ENCODE measurements at places on chromosomes 16 and 17.
A peak's percentile ranks its signal among the peaks of the same experiment; 100 is the strongest.

- no peak for DNase-seq
Measured at GRCh38 chr17:65417406-65418221, 143.8 kb downstream of the AXIN2 start.

DNA sequence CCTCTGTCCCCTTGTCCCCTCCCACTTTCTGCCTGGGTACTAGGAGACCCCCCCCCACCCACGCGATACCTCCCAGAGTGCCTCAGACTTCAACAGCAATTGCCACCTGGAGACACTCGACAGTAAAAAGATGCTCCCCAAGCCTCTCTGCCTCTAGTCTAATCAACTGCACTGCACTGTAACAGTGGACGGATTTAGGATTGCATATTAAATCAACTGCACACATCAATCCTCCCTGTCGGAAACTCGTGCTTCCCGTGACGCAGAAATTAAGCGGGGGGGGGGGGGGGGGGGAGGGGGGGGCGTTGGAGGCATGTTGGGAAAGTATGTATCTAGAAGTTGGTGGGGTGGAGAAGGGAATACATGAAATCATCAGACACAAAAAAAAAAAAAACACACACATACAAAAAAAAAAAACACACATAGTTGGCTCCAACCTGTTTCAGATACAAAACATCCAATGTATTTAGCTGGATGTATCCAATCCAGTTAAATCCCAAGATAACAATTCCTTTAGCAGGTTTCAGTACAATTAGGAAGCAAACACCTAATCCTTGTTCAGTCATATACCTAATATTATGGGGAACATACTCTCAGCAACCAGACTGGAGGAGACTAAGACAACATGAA is 29.7 kb downstream of the FAM222B start:
- DNase-seq, result no peak

DNA sequence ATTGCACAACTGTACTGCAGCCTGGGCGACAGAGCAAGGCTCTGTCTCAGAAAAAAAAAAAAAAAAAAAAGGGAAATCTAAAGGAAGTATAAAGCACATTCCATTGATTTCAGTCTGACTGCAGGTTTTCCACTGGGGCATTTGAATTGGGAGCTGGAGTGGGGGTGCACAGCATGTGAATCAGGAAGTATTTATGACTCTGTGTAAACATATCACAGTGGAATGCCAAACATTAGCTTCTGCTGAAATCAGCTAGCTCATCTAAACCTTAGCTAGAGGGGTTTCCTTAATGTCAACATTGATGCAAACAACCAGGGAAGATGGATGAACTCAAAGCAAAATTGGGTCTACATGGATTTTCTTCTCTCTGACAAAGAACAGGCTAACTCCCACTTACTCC is 641.0 kb upstream of the EEF2KMT start:
- no peak for DNase-seq

DNA sequence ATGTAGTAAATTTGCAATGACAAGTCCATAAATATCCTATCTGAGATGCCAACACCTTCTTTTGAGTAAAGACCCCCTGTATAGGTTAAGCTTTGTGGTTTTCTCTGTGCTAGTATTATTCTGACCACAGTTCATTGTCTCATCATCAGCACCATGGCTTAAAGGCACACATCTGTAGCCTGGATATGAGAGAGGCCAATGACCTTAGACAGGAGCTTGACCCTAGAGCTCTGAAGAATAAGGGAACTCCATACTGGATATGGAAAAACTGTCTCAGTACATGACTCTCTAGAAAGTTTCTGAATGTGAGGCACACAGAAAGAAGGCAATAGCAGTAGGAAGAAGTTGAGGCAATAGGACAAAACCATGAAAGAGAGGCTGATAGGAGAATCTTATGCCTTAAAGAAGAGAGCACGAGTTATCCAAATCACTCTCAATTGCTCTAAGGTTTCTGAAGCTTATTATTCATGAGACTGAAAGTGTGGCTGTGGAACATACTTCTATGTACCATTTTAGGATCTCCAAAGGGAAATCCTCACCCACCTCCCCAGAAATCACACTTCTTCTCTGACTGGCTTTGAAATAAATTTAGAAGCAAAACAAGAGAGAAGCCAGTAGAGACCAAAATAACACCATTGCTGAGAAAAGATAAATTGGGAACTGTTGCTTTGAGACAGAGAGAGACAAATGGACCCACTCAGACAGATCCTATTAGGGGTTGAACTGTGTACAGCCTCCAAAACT is 150.2 kb downstream of the ABCA8 start:
- no peak for DNase-seq

- no peak for DNase-seq
Measured at GRCh38 chr16:54503856-54504219, 217.3 kb upstream of the IRX3 start.

GRCh38 chr17:45718791-45719190 is 65.3 kb upstream of the CRHR1 start:
- DNase-seq, result no peak

- DNase-seq, result no peak
Measured at GRCh38 chr17:41429667-41430066, 5.3 kb upstream of the KRT37 start.

GRCh38 chr17:14871921-14872320 is 393.2 kb downstream of the PMP22 start:
- DNase-seq, result no peak

DNA sequence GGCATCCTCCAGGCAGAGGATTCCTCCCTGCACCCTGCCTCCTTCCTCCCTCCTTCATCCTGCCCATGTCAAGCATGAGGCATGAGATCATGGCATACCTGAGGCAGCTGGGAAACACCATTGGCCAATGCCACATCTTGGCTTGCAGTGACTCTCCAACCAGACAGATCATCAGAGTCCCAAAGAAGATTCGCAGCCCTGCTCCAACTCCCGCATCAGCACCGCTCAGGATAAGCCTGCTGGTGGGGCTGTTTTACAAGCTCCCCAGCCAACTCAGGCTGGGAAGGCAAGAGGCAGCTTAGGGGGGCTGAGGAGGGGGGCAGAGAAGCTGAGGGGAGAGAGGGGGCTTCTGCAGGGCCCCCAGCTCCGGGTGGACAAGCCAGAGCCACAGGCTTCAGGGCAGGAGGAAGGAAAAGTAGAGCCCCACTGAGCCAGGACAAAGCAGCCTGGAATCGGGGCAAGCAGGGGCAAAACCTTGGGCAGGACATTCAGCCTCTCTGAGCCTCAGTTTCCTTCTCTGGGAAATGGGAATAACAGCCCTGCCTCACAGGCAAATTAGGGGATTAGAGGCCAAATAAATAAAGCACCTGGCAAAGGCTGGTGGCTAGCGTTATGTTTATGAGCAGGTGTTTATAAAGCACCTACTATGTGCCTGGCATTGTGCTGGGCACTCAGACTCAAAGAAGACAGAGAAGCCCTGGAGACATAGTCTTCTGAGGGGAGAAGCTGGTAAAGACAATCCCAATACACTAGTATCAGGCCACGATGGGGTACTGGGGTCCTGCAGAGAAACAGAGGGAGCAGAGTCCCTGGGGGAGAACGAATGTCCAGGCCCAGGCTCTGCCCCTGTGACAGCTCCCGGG is 88.1 kb downstream of the GOSR1 start:
- no peak for DNase-seq

GRCh38 chr17:74080656-74081582 is 122.6 kb upstream of the RPL38 start:
- DNase-seq, result no peak

- peak; percentile 75 for DNase-seq
Measured at GRCh38 chr17:76385892-76386786, 1.7 kb downstream of the SPHK1 start.

DNA sequence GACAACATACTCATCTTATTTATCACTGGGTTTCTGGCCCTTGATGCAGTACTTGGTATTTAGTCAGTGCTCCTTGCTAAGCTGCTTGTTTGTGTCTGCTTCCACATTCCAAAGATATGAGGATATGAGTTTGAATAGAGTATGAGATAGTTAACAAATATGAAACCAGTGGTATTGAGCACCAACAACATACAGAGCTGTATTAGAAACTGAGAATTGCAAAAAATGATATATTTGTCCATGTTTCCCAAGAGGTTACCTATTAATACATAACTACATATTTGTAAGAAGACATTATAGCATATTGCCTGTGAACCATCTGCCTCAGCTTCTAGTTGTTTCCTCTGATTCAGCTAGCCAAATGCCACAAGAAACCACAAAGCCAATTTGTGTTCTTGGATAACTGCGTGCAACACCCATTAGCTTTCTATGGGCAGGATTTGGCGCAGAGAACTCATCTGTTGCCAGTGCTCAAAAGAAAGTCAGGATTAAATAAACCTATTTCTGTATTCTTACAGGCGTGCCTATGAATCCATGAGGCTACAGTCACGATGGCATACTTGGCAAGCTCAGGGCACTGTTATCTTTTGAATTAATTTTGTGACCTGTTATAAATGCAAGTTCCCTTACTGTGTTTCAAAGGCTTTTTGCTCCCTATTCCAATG is 194.4 kb downstream of the MAP2K6 start:
- DNase-seq, result no peak

GRCh38 chr17:80611816-80612215 is 67.2 kb downstream of the RPTOR start:
- no peak for DNase-seq

DNA sequence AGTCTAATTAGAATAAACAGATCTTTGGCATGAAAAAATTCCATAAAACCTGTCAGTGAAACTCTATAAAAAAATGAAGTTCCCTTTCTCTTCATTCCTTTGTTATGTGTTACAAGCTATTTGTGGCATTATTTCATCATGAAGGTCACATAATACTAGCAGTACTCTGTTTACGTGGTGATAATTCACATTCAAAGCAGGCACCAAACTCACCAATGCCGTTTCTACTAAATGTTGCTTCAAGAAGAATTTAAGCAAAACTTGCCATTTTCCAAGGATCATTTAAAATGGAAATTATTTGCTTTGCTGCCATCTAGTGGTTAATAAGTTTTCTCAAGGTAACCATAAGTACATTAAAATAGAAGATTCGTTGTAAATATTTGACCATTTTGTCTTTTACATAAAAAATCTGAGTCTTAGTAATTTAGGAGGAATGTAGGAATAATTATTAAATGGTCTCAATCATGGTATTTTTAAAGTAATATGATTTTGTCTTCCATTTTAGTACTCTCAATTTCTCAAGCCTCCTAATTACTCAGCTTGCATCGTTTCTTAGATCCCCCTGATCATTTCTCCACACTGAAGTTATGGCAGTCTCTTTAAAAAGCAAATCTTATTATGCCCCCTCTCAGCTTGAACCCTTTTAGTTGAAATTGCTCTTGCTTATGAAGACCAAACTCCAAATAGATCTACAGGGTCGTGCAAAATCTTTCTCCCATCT is 80.8 kb downstream of the OMG start:
- peak; percentile 49 for DNase-seq

GRCh38 chr17:41678411-41678906 is 10.2 kb upstream of the EIF1 start:
- no peak for DNase-seq

DNA sequence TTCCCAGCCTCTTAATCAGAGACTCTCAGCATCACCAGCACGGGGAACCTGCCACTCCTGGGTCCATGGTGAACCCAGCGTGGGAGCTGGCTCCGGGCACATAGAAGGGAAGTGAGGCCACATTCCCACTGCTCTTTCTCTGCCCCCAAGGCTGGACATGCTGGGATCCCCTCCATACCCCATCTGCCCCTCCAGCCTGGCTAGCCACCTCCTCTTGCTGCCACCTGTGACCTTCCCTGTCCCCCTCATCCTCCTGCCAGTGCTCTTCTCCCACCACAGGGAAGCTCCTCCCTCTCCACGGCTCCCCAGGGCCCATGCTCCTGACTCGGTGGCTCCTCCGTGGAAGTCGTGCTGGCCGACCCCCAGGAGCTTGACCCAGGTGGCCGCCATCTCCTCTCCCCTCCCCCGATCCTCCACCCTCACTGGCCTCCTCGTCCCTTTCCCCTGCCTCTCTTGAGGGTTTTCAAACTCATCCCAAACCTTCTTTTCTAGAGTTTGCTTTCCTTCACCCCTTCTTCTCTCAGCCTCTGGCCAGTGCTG is 139.1 kb upstream of the CHMP6 start:
- no peak for DNase-seq

- DNase-seq, result no peak
Measured at GRCh38 chr17:60106340-60107059, 27.8 kb upstream of the HEATR6 start.

- no peak for DNase-seq
Measured at GRCh38 chr17:55478971-55479370, 32.3 kb downstream of the SMIM36 start.

DNA sequence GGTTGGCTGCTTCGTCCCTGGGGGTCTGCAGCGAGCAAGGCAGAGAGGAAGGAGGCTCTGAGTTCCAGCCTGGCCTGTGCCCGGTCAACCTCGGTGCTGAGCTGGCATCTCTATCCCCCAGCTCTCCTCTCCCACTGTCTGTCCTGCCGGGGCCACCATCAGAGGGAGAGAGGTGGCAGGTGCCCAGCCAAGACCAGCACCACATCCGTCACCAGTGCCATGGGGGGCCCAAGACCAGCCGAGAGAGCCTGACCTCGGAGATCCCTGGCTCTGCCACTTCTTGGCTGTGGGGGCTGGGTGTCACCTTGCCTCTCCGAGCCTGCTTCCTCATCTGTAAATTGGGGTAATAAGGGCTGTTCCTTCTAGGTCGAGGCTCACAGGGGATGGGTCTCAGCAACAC is 560 bp upstream of the P2RX1 start:
- no peak for DNase-seq

DNA sequence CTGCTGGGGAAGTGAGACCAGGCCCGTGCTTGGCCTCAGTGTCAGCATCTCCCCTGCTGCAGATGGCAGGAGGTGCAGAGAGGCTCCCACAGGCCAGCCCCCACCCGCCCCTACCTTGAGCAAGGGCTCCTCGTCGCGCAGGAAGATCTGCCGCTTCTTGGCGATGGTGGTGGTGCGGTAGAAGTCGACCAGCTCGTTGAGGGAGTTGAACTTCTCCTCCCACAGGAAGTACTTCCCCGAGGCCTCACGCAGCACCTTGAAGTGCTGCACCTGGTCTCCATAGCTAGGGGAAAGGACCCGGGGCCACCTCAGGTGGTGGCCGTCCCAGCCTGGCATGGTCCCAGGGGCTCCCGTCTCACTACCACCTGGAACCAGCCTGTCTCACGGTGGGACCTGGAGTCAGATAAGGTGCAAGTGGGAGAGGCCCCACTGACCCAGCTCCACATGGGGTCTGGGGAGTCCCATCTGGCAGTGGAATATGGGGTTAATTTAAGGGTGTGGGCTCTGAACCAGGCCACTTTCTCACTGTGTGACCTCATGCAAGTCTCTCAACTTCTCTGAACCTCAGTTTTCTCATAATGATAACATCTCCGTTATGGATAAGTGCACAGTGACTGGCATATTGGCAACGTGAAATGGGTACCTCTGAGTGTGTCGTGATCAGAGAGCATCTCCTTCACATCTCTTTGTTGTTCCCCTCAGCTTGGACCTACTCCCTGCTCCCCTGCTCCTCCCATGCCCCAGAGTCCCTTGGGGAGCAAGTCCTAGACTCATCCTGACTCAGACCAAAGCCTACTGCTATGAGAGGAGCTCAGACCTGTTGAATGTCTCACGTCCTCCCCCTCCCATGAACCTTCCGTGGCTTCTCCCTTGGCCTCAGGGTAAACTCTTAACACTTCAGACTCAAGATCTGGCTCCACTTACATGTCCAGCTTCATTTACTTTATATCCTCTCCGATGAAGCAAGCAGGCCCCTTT is 19.8 kb upstream of the FAM83G start:
- DNase-seq, result no peak
